ENCODE measurements at places on chromosomes 1 and 21. TPM values are rescaled to one million over a fixed set of nuclear protein-coding genes. Genes with fewer than 3 reads are reported as not detected.

GRCh38 chr1:160066829-160067745 lies 2.9 kb downstream of the KCNJ10 start:
- H3K27me3 ChIP-seq: no peaks in the 10 kb centered on the region
- H3K4me3 ChIP-seq: no peak overlapping the region
- H3K27ac ChIP-seq: no peak overlapping the region

Gene KTI12
- total RNA-seq: 10.3 TPM

GRCh38 chr1:51839094-51839493 lies 39.4 kb downstream of the NRDC start:
- no peak overlapping the region for H3K27ac ChIP-seq
- DNase-seq: no peak
- H3K4me1 ChIP-seq: no peaks in the 10 kb centered on the region
- no peak overlapping the region for H3K4me3 ChIP-seq

GRCh38 chr1:167467126-167467710 lies 51.1 kb downstream of the CD247 start:
- no peak overlapping the region for H3K4me3 ChIP-seq
- H3K27ac ChIP-seq: no peak overlapping the region
- no peak for DNase-seq
- no peaks in the 10 kb centered on the region for H3K36me3 ChIP-seq

DNA sequence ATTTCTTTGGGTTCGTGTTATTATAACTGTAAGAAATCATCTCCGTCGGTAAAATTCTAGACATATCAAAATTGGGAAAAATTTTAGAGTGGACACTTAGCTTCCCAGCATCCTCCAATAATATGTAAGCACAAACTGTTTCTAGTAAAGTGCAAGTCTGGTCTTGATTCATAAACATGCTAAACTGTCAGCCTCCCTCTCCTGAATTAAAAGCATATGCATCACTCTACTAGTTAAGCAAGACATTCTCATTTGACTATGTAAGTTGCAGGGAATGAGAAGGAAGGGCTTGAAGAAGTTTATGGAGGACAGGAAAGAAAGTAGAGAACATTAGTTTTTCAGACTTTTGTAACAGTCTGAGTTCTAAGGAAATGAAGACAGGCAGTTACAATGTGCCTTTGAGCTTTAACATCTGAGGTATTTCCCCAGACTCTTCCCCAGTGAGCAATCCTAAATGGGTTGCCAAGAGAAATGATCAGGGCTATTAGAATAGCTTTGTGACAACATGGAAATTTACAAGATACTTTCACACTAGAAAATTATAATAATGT lies 90.0 kb downstream of the TYW3 start:
- H3K27ac ChIP-seq: no peak overlapping the region
- no peaks in the 10 kb centered on the region for H3K4me1 ChIP-seq
- no peaks in the 10 kb centered on the region for H3K36me3 ChIP-seq
- H3K4me3 ChIP-seq: no peak overlapping the region
- no peak for DNase-seq
- H3K27me3 ChIP-seq: no peaks in the 10 kb centered on the region

All from ascending aorta (tissue), 2 donors.